ENCODE measurements at places on chromosomes 7 and 10.
A peak's percentile ranks its signal among the peaks of the same experiment; 100 is the strongest.

- peak; percentile 83 for DNase-seq
Measured at GRCh38 chr7:41886901-41887311, 184.0 kb upstream of the INHBA start.

DNA sequence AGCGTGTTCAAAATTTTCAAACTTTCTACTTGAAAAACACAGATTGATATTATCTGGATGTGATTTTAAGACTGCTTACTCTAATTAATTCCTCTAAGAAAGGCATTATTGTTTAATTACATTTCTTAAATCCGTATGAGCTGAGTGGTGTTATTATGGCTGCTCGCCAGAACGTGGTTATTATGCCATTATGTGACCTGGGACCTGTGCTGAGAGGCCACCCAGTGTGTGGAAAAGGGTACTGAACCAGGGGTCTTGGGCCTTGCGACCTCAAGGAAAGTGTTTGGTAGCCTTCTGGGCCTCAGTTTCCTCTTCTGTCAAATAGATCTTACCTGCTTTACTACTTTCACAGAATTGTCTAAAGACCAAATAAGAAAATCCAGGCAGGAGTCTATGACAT, 15.4 kb downstream of the LGI1 start:
- DNase-seq: no peak

DNA sequence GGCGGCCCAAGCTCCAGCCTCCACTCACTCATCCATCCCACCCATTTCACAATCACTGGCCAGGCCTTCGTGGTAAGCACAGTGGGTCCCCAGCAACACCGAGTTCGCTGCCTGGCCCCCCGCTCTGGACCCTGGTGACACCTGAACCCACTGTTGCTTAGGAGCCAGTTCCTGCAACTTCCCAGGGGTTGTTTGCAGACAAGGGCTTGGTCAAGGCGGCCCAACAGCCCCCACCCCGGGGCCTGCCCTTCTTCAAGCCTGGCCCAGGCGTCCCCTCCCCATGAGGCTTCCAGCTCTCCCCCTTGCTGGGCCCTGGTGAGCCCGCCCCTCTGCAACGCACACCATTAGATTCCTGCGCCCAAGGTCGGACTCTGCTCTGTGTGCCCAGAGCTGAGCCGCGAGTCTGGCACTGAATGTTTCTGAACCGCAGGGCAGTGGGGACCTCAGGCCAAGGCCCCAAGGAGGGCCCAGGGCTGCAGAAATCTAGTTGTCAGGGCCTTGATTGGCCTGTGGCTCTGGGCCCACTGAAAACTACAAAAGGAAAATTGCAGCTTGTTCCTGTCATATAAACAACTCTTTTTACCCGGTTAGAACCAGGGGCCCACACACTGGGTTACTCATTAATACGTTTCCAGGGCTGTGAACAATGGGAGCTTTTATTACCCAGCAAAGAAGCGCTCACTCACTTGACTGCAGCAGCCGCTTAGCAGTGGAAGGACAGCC, 2.1 kb upstream of the COX19 start:
- DNase-seq: no peak

- no peak for DNase-seq
Measured at GRCh38 chr10:50470345-50470744, 153.4 kb downstream of the SGMS1 start.

DNA sequence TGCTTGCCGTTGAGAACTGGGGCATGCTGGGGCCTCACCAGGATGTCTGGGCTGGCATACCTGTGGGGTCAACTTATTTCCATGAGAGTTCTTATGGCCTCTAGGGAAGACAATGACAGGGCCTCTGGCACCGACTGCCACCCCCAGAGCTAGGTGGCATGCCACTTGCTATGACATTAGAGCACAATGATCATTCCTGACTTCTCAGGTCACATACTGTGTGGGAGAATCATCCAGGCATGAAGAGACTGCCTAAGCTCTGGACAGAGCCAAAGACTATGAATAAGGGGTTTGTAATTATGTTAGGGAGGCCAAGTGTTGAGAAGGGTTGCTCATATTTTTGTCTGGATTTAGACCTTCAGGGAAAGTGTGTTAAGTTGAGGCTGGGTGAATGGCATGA, 97.5 kb downstream of the PTPN20 start:
- no peak for DNase-seq

GRCh38 chr7:50706469-50706937, 76.2 kb downstream of the GRB10 start:
- DNase-seq: no peak

DNA sequence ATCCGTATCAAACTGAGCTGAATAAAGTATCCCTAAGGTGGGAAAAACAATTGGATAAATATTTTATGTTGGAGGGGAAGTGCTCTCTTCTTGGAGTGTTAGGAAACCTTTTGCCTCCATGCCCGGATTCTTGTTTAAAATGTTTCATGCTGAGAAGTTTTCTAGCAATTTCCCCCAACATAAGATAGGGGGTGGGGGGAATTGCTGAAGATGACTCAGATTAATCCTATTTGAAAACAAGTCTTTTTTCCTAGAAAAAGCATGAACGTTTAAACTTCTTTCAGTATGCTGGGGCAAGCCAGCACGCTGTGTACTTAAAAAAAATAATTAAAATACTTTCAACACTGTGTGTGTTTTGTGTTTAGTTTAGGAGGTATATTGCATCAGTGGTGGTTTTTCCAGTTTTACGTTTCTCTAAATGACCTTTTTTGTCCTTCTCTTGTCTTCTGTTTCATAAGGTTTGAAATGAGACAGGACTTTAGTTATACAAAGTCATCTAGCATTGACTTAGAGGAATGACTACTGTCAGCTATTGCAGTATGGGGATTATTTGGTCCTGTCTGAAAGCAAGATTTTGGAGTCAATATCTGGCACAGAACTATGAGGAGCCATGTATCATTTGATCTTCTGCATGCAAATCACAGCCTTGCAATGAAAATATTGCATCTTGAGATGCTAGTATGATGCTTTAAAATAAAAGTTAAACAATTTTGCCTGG, 295.9 kb downstream of the GATA3 start:
- no peak for DNase-seq

DNA sequence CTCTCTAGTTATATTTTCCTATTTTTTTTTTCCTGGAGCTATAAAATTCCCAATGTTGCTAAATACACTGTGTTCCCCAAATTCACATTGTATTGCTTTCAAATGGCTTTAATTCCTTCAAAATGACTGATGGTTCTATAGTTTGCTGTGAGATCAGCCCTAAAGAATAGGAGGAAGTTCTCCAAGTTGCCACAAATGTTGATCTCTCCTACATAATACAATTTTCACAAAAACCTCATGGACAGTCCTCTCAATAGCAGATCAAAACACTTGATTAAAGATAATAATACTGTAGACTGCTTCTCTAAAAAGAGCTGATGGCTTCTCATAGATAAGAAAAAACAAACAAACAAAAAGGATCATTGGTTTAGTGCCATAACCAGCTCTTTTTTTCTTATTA, 97.8 kb upstream of the CAV2 start:
- DNase-seq: no peak

GRCh38 chr10:60441515-60441914, 51.8 kb upstream of the ANK3 start:
- no peak for DNase-seq

- no peak for DNase-seq
Measured at GRCh38 chr10:59106441-59106840, 70.0 kb upstream of the PHYHIPL start.

DNA sequence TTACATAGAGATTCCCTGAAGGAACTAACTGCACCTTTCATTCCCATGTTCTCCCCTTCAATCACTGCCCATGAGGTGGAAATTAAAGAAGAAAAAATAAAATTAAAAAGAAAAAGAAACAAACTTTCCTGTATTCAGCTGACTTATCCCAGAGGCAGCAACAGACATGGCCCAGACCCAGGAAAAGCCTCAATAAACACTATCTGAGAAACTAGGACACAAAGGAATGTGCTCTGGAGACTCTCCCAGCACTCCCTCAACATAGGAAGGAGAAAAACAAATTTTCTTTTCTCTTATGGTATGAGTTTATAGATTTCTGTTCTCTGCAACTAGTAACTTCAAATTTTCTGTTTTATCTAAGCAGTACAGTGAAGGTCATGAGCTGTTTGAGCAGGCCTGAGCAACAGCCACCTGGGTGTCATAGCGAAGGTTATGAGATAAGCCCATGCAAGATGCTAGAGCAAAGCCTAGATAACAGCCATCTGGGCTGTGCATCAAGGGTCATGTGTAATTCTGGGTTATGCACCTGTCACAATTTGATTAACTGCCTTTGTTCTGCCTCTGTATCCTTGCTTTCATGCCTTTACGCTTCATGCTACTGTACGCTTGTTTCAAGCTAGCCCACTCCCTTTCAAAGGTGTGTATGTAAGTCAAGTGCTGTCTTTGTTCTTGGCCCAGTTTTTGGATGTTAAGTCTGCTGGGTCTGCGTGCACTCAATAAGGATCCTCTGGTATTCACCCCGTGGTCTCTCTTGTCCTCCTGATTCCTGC, 11.0 kb upstream of the OR6B1 start:
- DNase-seq: no peak

DNA sequence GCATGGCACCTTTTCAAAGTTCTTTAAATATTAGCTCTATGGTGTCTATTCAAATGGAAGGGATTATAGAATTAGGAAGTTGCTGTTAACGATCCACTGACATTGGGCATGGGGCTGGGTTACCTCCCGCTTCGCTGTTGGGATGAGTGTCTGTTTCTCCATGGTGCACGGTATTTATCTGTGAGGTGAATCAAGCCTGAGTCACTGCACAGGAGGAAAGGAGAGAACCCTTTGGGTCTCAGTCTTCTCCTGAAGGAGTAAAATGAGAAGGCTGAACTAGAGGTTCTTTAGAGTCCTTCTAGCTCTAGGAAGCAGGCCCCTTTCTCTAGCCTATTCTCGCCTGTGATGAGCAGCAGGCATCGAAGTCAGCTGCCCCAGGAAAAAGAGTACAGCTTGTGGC, 7.3 kb downstream of the JCAD start:
- DNase-seq: no peak

Measured in AG09319 (cell line).